ENCODE measurements at places on chromosomes 5 and 9.
A peak's percentile ranks its signal among the peaks of the same experiment; 100 is the strongest.

DNA sequence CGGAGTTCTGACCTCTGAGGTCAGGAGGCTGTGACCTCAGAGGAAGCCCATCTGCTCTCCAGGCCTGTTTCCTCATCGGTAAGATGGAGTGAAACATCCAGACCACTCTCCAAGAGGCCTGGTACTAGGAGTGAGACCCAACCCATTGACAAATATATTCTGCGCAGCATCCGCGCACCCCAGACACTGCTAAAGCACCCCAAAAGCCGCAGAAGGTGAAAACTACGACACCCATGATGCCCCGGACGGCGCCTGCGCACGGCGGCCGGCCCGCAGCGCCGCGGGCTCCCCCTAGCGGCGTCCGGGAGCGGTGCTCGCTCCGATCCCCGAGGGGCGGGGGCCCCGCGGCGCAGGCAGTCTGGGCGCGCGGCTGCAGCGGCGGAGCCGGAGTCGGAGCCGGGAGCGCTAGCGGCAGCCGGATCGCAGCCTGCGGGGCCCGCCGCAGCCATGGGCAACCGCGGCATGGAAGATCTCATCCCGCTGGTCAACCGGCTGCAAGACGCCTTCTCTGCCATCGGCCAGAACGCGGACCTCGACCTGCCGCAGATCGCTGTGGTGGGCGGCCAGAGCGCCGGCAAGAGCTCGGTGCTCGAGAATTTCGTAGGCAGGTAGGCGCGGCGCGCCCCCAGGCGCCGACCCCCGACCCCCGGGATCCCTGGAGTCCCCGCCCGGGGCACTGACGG lies at the start of gene DNM1:
DNM1 (plus strand) TSS at position 356 of the 683 bp plus-strand sequence; CDS start at position 448, 92 bp downstream.
- peak; percentile 56 for DNase-seq

- DNase-seq: no peak
Observed at GRCh38 chr9:8095672-8096086, 296.1 kb upstream of the DMAC1 start.

DNA sequence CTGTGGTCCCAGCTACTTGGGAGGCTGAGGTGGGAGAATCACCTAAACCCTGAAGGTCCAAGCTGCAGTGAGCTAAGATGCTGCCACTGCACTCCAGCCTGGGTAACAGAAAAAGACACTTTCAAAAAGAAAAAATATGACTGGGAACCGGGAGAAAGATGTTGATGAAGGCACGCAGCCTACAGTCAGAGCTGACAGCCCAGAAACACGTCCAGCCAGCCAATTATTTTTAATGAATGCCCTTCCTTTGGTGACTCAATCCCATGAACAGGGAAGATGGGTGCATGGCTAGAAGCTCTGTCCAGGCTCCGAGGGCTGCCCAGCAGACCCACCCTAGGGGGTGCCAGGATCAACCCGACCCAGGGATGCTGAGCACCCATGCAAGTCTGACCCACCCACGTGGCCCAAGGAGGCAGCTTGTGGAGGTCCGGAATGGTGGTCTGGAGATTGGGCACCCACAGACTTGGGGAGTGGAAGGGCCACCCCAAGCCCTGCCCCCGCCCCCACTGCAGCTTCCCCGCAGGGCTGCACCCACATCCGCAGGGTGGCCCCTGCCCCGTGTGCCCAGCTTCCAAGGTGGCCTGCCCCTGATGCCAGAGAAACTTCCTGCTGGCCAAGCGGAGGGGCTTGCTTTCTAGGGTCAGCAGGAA lies 51.0 kb downstream of the ADAMTS2 start:
- no peak for DNase-seq

DNA sequence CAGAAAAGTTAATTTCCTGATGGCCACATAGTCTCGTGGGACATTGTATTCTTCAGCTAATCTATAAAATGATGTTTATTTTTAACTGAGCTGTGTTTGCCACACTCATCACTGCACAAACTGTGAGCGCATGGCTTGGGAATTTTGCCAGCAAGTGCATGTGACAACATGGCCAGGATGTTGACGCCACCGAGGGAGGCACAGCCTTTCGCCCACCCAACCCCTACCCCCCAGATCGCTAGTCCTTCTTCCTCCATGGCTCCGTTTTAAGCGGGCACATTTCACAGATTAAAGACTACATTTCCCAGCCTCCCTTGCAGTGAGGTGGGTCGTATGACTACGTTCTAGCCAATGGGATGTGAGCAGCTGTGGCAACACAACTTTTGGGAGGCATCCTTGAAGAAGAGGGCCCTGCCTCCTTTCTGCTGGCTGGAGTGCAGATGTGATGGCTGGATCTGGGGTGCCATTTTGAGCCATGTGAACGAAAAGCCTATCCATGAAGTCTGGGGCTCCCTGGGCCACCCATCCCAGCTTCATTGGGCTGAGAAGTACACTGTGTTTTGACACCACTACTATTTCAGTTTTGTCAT lies 7.9 kb downstream of the NRARP start:
- DNase-seq: no peak

- DNase-seq: no peak
Observed at GRCh38 chr5:102796498-102796897, 41.4 kb downstream of the PAM start.

- no peak for DNase-seq
Observed at GRCh38 chr9:121876658-121877271, 216.3 kb downstream of the TTLL11 start.

DNA sequence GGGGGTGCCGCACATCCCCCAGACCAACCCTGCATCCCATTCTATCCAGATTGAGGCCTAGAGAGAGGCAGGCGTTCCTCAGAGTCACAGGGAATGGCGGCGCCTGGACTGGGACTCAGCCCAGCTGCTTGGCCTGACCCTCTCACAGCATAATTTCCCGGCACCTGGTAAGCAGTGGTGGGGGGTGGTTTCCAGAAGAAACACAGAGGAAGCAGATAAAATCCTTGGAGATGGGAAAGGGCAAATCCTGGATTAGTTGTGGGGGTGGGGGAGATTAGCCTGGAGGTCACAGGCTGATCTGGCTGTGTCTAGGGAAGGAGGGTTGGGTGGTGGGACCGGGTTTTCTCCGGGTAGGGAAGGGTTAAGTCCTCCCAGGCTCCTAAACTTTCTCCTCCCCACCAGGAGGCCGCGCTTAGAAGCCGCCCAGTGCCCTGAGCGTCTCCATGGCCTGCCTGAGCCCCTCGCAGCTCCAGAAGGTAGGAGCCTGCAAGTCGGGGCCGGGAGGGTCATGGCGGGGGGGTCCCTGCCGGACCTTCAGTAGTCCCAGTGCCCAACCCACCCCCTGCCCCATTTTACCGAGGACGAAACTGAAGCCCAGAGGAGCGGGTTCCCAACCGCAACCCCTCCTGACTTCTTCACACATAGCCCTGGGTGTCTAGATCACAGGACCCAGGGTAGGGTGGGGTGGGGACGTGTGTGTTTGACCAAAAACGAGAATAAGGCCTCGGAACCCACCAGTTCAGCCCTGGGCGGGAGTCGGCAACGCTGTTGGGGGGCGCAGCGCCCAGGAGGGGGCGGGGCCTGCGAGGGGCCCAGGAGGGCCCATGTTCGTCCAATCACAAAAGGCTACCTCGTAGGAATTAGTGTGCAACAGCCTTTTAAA lies 1.3 kb downstream of the PHYHD1 start:
- no peak for DNase-seq

GRCh38 chr9:89825669-89826068 lies 220.9 kb downstream of the GADD45G start:
- DNase-seq: no peak

GRCh38 chr5:138495351-138495750 lies 30.1 kb downstream of the EGR1 start:
- DNase-seq: no peak
